Foreskin fibroblast (primary cell): ENCODE measurements at places on chromosomes 5 and 9.
A peak's percentile ranks its signal among the peaks of the same experiment; 100 is the strongest.

DNA sequence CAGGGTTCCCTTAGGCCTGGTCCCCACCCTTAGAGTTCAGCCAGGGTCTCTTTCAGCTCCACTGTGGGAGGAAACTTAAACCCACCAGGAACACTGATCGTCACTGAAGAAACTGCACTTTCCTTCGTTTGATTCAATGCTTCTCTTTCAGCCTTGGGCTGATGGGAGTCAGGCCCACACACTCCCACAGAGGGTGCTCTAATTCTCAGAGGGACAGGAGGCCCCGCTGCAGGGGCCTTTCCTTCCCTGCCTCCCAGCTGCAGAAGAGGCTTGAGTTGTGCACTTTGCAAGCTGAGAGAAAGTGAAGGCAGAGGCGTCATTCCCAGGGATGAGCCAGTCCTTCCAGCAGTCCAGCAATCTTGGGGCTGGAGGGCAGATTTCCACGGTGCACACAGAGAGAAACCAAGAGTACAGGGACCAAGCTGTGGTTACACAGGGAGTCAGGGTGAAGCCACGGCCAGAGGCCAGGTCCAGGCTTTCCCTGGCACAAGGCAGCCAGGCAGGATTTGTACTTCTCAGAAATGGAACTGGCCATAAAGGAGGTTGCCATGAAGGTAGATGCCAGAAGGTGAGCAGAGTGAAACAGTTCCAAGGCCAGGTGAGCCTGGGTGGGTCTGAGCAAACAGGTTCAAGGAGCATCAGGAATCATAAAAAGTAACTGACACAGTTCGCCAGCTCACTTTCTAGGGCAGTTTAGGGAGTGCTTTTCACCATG, 10.4 kb upstream of the GLIPR2 start:
- no peak for DNase-seq

GRCh38 chr9:83290692-83291091, 227.8 kb upstream of the RASEF start:
- DNase-seq = no peak

DNA sequence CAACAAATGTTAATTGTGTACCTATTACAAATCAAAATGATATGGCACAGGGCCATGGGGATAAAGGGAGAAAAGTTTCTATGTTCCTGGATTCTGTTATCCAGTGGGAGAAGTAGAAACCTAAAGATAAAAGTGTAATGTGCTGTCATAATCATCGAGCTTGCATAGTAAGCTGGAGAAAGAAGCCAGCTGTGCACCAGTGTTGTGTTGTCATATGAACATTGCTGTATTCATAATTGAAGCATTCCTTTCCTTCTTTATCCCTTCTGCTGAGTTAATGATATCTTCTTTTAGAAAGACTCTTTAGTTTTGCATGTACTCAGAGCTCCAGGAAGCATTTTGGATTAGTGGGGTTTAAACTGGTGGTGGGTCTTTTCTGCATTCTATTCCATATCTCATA, 39.5 kb downstream of the NTRK2 start:
- no peak for DNase-seq

DNA sequence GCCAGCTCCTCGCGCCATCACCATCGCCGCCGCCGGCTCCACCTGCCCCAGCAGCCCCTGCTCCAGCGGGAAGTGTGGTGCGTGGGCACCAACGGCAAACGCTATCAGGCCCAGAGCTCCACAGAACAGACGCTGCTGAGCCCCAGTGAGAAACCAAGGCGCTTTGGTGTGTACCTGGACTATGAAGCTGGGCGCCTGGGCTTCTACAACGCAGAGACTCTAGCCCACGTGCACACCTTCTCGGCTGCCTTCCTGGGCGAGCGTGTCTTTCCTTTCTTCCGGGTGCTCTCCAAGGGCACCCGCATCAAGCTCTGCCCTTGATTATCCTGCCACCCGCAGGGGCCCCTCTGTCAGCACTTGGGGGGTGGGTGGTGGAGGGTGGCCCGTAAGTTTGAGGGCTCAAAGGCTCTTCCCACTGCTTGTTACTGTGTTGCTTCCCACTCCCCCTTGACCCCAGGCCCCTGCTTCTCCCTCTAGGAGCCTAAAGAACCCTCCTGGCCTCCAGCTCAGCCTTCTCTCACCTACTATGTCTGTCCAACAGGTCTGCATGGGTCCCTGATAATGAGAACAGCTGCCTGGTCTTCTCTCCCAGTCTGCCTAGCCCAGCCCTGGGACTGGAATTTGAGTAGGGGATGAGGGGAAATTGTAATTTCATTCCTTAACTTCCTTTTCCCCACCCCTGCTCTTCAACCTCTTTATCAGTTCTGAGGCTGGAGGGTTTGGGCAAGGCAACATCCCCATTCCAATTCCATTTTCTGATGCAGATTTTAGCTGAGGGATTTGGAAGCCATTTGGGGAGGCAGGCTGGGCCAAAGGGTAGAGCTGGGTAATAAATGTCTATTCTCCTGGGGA, 9.0 kb downstream of the RACK1 start:
- no peak for DNase-seq

- DNase-seq = no peak
Observed at GRCh38 chr5:133687212-133688061, 75.1 kb upstream of the FSTL4 start.

- peak; percentile 82 for DNase-seq
Observed at GRCh38 chr5:57538341-57538955, 55.8 kb upstream of the ACTBL2 start.

DNA sequence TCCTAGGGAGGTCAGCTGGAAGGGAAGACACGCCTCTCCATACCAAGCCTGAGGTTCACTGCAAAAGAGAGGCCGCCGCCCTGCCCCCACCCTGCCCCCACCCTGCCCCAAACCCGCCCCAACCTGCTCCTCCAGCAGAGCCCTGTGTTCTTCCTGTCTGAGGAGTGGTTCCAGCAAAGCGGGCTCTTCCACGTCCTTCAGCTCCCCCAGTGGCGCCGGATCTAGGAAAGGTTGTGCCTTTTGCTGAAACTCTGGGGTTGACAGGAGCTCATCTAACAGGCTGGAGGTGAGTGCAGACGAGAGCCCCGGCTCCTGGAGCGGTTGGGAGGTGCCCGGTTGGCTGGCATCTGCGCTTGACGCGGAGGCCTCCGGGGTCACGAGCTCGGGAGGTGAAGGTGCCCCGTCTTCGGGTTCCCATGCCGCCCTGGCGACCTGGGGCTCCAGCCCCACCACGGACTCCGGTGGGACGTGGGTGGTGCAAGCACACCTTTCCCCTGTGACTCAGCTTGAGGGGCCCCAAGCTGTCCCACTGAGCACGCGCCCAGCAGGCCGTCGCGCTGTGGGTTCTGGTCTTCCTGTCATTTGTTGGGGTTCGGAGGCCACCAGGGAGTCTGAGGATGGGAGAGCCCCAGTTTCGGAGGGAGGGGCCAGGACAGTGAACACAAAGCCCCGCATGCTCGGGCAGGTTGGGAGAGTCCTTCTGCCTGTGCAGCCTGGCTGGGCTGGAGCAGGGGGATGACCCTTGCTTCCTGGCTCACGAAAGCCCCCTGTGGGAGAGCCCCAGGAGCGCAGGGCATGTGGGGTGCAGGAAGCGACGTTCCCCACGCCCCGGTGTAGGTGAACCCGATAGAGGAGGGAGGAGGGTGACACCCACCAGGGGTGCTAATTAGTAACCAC, 1467.1 kb downstream of the FOXD4L5 start:
- DNase-seq = no peak

GRCh38 chr5:52799983-52800393, 12.3 kb downstream of the ITGA1 start:
- peak; percentile 90 for DNase-seq

DNA sequence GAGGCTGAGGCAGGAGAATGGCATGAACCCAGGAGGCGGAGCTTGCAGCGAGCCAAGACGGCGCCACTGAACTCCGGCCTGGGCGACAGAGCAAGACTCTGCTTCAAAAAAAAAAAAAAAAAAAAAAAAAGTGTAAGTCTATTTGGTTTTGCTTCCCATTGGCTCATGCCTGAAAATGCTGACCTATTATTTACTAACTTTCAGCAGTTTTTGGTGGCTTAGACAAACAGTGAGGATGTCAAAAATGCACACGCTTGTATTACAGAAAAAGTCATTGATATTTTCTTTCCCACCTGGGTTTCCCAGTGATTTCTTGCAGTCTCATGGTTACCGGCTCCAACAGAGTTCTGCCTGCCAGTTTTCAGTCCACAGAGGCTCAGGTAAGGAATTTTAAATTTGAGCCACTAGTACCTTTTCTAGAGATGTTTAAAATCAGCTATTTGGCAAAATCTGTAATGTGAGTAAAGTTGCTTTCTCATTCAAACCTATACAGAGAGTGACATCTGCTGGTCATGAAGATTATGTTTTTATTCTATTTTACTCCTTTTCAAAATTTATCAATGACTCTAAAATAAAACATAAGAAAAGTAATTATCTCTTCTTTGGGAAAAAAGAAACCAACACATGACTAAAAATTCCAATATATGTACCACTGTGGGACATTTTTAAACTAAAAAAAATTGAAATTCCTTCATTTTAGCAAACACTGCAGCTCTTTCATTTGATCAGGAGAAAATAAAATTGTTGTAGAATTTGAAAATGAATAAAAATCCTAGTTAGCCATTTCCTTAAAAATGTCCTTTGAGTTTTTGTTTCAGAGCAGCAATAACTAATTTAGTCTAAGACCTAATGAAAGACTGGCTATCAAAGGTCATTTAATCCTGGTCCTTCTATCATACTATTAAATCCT, 8.8 kb downstream of the FAM200C start:
- DNase-seq = peak; percentile 44

DNA sequence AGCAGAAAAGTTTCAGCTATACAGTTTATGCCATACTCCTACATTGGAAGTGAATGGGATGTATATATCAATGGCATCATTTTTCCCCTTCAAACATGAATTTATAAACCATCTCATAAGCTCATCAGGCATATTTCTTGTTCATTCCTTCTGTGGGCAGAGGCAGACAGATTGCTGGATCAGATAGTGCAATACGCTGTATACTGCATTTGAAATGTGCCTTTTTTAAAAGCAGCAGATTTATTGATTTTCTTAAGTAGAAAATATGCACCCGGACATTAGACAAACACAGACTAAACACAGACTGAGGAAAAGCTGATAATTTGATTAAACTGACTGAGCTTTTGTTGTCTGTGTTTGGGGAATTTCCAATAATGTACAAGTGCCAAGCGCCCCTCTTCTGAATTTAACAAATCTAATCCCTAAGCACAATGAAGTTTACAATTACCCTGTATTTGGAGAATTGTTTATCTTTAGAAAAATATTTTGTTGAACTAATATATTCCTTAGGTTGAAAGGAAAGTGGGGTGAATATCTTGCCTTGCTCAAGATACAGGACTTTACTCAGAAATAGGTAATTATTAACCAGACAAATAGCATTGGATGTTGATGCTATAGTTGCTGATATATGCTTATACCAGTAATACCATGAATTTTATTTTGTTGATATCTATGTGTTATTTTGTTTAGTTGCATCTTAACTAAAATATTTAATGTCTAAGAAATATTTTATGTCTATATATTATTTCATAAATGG, 566.6 kb upstream of the MEF2C start:
- no peak for DNase-seq

- peak; percentile 6 for DNase-seq
Observed at GRCh38 chr5:44536650-44537260, 147.5 kb upstream of the FGF10 start.

DNA sequence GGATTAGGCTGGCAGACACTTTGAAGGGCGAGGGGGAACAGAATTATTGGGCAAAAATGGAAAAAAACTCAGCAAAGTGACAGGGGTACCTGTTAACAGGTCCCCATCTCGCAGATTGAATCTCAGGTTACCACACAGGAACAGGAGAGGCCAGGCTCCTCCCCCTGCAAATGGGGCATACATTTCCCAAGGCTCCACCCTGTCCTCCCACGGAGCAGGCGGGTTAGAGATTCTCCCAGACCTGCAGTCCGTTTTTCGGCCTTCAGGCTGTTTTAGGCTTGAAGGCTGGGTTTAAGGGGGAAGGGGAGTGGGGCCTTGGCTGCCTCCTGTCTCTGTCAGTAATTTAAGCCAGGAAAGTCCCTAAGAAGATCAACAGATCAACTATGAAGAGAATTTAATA, 42.7 kb downstream of the LRRC70 start:
- no peak for DNase-seq

DNA sequence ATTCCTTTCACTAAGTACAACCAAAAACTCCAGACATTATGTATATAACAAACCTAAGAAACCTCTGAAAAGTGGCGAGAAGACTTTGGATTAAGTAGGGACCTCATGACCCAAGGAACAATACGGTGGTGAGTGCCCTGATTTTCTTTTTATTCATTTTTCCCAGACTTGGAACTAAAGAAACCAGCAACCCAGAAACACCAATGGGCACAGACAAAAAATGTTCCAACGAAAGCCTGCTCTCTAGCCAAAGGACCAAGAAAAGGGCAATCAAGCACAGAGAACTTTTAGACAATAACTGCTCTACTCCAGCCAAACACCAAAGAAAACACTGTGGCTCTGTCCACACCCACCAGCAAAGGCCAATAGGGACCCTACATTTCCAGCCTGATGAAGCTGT, 66.2 kb upstream of the SSBP2 start:
- DNase-seq = no peak

DNA sequence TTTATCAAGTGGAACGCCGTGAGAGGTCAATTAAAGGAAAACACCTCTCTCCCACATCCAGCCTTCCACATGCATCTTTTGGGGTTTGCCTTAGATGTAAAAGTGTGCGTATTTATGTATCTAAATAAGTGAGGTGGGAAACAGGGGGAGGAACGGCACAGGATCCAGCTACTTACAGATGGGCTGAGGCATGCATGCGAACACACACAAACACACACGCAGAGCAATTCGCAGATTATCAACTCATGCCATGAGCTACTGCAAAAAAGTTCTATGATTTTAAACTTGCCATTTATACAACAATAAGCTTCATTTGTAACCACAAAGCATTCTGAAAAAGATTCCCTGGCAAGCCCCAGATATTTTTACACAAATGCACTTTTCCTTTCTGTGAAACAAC, 242.1 kb downstream of the BNC2 start:
- DNase-seq = peak; percentile 55

- DNase-seq = no peak
Observed at GRCh38 chr5:140152022-140152999, 22.7 kb upstream of the CYSTM1 start.

DNA sequence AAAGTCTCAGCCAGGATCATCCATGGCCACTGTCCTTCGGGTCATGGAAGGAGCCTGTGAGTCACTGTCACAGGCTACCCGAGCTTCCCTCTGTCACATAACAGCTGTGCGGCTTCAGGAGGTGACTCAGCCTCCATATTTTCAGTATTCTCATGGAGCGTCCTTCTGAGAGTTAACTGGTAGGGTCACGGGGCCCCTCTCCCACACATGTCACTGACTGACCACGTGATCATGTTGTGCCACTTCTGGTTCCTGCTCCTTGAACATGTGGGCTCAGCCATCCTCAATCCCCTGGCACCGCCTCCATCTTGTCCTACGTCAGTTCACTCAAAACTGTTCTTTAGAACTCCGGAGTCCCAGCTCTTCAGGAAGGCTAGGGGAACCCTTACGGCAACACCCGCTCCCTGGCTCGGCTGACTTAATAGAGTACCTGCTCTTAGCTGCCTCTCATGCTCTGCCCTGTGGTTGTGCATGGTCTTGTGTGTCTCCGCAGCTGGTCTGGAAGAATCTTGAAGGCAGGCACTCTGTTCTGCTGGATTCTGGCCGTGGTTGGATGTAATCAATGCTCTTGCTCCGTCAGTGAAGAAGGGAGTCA, 182.8 kb downstream of the ICE1 start:
- no peak for DNase-seq
